ENCODE measurements at places on chromosomes 7 and 10.

GRCh38 chr7:122397381-122397780 is 92.8 kb upstream of the FEZF1 start:
- no peak for DNase-seq

- no peak for DNase-seq
Observed at GRCh38 chr7:37376386-37376785, 72.3 kb downstream of the ELMO1 start.

DNA sequence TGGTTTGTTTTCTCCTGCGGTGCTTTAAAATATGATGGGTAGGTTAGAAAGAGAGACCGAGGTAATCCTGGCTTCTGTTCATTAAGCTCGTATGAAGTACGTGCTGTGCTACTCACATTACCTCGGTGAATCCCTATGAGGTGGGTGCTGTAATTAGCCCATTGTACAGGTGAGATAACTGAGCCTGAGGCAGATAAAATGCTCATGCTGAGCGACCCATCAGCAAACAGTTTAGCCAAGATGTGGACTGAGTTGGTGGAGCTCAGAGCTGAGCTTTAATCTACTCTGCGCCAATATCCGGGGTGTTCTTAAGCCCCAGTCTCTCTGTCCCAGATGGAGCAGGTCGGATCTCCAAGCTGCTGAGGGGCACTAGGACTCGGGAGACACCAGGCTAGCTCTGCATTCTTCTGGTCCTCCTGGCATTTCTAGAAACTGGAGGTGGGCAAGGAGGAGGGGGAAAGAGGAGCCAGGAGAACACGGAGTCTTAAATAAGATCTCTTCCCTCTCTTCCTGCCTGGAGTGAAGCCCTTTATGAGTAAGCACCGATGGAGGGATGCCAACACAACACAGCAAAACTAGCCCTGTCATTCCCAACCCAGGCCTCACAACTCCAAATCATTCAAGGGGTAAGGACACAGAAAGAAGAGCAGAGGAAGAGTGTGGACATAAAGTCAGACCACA is 458.5 kb downstream of the KCNMA1 start:
- no peak for DNase-seq

- no peak for DNase-seq
Observed at GRCh38 chr10:124710266-124710881, 33.8 kb downstream of the FAM53B start.

GRCh38 chr10:1123972-1124371 is 67.8 kb downstream of the WDR37 start:
- DNase-seq, result no peak

GRCh38 chr10:124668517-124669051 is 75.6 kb downstream of the FAM53B start:
- no peak for DNase-seq

- DNase-seq, result no peak
Observed at GRCh38 chr7:125112850-125113249, 183.2 kb upstream of the POT1 start.

GRCh38 chr10:78997635-78998618 is 70.8 kb upstream of the ZMIZ1 start:
- DNase-seq, result no peak

DNA sequence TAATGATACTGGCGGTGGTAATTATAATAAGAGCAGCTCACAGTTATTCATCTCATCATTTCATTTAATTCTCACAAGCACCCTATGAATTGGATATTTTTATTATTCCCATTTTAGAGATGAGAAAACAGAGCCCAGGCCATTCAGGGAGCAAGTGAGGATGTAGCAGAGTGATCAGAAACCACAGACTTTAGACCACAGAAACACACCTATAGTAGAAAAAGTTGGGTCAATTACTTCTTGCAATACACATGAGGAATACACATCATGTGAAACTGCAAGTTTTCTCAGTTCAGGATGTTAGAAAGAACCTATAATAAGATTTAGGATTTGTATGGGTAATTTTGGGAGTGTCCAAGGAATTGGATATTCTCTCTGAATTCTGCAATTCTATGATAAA is 278.0 kb downstream of the ADRA2A start:
- DNase-seq, result no peak

DNA sequence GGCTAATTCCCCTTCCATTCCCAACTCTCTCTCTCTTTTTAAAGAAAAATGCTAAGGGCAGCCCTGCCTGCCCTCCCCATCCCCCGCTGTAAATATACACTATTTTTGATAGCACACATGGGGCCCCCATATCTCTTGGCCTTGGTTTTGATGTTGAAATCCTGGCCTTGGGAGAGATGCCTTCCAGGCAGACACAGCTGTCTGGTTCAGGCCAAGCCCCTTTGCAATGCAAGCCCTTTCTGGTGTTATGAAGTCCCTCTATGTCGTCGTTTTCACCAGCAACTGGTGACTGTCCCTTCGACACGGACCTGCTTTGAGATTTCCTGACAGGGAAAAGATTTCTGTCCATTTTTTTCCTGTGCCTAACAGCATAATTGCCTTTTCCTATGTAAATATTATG is 3.0 kb downstream of the ADRA2A start:
- no peak for DNase-seq

DNA sequence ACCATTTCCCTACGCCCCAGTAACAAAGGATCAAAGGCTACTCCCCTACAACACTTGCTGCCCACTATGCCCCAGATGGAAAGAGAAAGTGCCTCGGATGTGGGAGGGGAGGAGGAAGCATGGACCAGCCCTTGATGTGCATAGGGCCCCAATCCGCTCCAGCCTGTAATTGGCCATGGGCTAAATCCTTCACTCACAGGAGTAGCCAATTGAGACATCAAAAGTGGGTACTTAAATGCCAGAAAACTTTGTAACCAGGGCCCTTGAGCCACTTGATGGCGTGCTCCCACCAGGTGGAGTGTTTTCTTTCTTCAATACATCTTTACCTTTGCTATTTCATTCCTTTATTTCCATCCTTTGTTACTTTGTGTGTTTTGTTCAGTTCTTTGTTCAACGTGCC is 500.5 kb upstream of the LRRN3 start:
- DNase-seq, result no peak

GRCh38 chr7:42232275-42232674 is 4.7 kb downstream of the GLI3 start:
- DNase-seq, result no peak

GRCh38 chr7:157875230-157876179 is 538.7 kb downstream of the DNAJB6 start:
- no peak for DNase-seq

DNA sequence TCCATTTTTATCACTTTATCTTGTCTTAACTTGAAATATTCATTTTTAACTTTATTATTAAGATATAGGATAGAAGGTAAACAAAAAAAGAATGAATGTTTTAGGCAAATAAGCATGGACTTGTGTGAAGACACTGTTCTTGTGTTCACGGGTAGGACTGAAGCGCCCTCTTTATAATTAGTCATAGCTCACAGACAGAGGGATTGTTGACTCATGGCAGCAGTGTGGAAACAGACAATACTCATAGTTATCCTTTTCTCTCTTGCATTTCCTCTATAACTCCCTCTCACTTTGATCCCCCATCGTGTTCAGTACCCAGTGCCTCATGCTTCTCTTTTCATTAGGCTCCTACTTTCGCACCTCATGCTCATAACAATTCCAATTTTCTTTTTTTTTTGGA is 731.8 kb downstream of the PHTF2 start:
- no peak for DNase-seq

DNA sequence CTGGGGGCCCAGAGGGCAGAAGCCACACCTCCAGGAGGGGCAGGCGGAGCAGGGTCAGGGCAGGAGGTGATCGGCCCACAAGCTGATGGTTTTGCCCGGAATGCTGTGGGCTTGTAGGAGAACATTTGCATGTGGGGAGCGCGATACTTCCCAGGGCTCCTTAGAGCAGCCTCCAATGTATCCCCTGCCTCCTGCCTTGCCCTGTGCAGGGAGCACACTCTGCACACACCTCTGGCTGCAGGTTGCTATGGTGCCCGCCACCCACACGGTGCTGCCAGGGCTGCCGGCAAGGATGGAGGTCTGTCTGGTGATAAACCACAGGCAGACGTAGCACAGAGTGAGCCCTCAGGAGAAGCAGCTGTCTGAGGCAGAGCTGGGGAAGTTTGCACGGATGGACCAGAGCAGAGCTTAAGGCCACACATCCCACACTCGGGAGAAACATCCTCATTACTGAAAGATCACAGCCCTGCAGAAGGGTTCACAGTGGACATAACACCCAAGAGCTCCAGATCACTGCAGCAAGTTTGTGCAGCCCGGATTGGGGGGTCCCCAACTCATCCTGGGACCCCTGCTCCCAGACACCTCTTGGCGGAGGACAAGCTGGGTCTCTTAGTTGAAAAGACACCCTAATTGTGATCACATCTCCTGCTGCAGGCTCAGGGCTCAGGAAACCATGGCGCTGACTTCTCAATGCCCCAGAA is 41.8 kb downstream of the VIPR2 start:
- DNase-seq, result no peak

DNA sequence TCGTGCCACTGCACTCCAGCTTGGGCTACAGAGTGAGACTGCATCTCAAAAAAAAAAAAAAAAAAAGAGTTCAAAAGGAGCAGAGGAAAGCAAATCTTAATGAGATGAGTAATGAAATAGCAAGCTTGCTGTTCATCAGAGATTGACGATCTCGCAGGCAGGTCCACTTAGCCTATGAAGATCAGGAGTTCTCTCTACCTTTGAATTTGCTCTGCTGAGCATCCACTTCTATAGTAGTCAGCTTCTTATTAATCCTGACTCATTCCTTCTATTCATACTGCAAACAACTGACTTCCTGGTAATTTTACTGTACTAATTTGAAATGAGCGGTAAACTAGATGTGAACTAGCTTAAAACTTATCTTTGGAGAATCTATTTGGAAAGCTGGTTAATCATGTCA is 1014.6 kb downstream of the GATA3 start:
- no peak for DNase-seq

- no peak for DNase-seq
Observed at GRCh38 chr7:101580596-101580995, 48.5 kb downstream of the MYL10 start.

GRCh38 chr7:21883069-21883468 is 62.6 kb downstream of the CDCA7L start:
- DNase-seq, result no peak

DNA sequence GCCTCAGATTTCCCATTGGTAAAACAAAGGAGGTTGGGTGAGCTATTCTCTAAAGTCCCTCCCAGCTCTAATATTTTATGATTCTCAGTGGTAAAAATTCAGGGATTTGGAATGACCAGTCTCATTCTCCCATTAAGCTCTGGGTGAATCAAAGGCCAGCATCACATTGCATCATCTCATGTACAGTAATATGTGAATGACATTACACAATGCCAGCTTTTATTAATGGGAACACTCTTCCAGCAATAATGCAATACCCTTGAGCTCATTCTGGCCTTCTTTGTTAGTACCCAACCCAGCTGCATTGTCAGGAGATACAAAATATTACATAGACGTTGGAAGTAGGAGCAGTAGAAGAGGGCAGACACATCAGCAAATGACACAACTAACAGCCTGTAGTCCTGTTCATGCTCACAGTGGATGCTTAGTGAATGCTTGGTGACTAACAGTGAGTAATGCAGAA is 100.0 kb upstream of the EGR2 start:
- DNase-seq, result no peak

DNA sequence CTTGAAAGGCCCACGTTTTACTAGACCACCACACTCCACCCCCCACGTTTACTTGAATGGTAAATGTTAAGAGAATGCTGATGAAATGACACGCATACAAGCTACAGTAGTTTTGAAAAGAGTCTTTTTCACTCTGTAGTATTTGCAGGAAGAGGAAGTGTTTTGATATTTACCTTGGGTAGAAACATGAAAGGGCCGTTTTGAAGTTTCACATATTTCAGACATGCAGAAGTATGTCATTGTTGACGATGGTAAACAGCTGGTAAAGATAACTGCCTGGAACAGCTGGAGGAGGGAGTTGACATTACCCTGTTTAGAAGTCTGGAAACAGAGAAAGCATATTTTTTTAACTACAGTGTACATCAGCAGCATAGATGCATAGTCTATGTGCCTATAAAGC is 160.7 kb downstream of the NXPH1 start:
- DNase-seq, result no peak

- DNase-seq, result no peak
Observed at GRCh38 chr7:128737867-128738385, 1.2 kb upstream of the CALU start.

DNA sequence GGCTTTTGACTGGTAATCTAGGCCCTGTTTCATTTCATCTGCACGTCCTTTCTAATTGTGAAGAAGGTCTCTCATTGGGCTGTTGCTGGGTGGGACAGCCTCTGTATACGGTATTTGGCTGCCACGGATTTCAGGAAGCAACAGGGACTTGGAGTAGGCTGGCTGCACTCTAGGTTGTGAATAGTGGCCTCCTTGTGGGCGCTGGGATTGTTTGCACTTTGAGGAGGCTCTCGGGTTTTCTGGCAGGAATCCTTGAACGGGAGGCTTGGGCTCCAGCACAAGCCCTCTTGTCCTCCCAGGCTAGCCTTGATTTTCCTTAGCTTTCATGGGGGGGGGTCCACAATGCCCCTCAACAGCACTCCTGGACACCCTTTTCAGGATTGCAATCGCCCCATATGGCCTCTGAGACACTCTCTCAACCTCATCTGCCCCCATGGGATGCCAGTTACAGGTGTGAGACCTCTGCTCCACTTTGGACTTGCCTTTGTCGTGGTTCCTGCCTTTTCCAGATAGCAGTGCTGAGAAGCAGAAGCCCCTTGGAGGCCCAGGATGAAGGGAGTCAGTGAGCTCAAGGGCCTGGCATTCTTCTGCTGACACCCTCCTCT is 33.9 kb upstream of the ZNF273 start:
- no peak for DNase-seq

- DNase-seq, result no peak
Observed at GRCh38 chr10:43846187-43846680, 197.6 kb upstream of the ZNF32 start.

DNA sequence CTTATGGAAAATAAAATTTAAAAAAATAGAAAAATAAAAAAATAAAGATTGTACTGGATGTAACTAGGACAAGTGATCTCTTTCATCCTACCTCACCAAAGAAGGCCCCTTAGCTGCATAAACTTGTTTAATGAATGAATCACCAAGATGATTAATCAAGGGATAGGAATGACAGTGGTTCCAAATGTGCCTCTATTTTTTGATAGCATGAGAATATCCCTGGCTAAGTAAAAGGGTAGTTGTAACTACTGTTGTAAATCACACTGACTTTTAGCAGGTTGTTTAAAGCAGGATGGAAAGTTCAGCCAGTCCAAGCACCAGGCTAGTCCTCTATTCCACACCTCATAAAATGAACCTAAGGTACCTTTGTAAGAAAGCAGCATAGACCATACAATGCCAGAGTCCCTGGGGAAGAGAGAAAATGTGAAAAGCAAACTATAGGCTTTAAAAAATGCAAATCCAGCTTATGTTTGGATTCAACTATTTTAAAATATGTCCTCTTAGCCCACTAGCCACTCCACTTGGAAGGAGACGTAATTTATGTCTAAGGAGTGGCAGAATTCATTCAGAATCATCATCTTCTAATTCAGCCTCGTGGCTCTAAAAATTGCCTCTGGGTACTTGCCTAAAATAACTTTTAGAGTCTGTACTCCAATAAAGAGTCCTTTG is 126.8 kb downstream of the SKIDA1 start:
- DNase-seq, result no peak

- no peak for DNase-seq
Observed at GRCh38 chr10:69512901-69513300, 60.3 kb downstream of the NEUROG3 start.

All from cortex of kidney (tissue), 1 donor.